COLO829 (cell line): ENCODE measurements at places on chromosomes 12 and 14.

DNA sequence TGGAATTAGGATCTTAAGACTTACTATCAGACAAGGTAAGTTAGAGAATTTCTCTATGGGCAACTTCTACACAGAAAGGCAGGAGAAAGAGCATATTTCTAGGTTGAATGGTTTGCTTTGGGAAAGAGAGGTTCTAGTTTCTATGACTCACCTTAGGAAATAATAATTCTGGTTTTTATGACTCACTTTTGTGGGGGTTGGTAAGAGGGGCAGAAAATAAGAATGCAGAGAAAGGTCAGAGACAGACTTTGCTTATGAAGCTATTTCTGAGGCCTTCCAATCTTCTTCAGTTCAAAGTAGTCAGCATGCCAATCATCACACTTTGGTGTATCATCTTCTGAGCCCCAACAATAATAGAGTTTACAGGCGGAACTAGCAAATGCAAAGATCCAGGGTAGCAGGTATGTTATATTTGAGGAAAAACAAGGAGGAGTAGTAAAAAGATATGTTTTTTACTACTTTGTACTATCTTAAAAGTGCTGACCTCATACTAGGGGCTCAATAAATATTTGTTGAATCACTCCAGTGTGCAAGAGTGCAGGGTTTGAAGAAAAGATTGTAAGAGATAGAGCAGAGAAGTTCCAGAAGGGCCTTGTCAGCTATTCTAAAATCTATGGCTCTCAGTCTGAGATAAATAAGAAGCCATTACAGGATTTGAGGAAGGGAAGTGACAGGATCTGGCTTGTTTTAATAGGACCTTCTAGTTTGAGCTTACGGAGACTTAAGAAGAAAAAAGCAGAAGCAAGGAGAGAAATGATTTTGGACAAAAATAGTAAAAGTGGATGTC lies 56.7 kb upstream of the LRFN5 start:
- DNase-seq: no peak

- no peak for DNase-seq
Observed at GRCh38 chr14:36320897-36321381, 502 bp upstream of the MBIP start.

DNA sequence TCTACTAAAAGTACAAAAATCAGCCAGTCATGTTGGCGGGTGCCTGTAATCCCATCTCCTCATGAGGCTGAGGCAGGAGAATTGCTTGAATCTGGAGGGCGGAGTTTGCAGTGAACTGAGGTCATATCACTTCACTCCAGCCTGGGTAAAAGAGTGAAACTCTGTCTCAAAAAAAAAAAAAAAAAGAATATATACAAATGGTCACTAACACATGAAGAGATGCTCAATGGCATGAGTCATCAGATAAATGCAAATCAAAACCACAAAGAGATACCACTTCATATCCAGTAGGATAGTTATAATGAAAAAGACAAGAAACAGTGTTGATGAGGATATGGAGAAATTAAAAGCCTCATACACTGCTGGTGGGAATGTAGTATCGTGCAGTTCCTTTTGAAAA lies 33.6 kb upstream of the METAP2 start:
- peak; percentile 35 for DNase-seq

GRCh38 chr12:91021076-91021475 lies 16.3 kb upstream of the EPYC start:
- DNase-seq: peak; percentile 31

DNA sequence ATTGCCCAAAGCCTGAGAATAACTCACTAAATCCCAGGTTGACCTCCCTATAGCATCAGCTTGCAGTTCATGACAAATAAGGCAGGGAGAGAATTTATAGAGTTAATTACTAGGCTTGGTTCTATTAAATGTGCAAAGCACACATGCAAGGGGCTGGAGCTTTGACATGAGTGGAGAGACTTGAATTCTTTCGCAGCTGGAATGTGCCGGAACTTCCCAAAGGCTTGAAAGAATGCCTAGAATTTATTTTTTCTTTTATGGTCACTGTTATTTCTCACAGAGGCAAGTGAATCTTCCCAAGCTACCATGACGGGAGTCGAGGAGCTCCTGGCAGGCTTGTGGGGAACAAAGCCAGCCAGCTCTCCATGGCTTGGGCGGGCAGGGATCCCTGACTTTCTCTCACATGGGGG lies 95.5 kb upstream of the USP44 start:
- no peak for DNase-seq

DNA sequence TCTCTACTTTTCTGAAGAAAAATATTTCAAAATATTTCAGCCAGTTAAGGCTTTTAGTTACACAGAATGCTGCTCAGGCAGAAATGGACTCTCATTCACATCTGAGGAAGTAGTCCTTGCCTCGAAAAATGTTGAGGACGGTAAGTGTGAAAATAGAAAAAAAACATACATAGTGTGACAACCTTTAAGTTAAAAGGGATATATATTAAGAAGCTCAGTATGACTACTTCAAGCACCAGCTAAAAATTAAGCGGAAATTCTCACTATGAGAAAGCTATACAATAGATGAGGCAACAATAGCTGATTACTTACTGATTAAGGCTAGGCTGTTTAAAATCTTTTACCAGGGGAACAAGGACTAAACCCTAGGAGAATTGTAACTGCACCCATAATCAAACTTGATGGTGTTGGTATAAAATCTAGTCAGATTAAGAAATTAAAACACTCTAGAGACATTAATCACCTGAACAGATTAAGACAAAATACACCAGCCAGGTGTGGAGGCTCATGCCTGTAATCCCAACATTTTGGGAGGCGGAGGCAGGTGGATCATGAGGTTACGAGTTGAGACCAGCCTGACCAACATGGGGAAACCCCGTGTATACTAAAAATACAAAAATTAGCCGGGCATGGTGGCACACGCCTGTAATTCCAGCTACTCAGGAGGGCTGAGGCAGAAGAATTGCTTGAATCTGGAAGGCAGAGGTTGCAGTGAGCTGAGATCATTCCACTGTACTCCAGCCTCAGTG lies 53.9 kb downstream of the HNRNPC start:
- no peak for DNase-seq

GRCh38 chr14:43169722-43170121 lies 1337.4 kb downstream of the FSCB start:
- no peak for DNase-seq

DNA sequence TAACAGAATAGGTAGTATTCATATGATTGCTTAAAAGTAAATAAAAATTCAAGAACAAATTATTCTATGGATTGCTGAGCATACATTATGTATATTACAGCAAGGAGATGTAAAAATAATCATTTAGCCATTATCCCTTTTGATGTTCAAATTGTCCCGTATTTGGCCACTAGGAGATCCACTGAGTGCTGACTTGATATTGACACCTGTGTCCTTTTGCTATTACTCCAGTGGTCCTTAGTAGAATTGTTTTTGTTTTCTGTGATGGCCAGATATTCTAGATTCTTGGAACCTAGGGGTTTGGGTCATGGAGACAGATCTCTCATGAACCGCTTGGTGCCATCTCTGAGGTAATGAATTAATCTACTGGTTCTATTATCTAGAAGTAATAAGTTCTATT lies 16.8 kb downstream of the ERO1A start:
- DNase-seq: no peak

DNA sequence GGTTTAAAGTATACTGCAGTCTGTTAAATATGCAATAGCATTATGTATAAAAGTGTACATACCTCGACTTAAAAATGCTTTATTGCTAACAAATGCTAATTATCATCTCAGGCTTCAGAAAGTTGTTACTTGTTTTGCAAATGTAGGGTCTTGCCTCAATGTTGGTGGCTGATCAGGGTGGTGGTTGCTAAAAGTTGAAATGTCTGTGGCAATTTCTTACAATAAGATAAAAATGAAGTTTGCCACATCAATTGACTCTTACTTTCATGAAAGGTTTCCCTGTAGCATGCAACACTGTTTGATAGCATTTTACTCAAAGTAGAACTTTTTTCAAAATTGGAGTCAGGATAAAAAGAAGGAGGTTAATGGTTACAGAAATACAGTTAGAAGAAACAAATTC lies 407.7 kb upstream of the OR4E1 start:
- DNase-seq: no peak

DNA sequence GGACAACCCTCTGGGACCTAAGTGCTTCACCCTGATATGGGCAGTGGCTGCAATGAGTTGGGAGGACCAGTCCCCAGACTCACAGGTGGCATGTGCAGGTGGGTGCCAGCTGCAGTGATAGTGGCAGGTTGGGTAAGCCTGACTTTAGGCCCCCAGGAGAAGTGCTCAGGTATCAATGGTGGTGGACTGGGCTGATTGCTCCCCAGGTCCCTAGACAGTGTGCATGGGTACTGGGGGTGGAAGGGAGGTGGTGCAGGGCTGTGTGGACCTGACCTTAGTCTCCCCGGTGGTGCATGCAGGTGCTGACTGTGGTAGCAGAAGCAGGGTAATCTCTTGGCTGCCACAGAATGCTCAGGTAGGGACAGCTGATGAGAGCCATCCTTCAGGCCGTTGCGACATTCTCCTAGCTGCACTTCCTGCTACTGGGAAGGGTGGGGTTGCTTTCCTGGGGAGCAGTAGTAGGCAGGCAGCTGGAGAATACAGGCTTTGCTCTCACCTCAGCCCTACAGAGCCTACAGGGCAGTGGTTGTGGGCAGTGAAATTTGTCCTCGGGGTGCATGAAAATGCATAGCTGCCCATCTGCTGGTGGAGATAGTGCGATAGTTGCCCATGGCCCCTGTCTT lies 33.3 kb upstream of the CCND2 start:
- no peak for DNase-seq

- no peak for DNase-seq
Observed at GRCh38 chr14:56807386-56808109, 2.7 kb downstream of the OTX2 start.

DNA sequence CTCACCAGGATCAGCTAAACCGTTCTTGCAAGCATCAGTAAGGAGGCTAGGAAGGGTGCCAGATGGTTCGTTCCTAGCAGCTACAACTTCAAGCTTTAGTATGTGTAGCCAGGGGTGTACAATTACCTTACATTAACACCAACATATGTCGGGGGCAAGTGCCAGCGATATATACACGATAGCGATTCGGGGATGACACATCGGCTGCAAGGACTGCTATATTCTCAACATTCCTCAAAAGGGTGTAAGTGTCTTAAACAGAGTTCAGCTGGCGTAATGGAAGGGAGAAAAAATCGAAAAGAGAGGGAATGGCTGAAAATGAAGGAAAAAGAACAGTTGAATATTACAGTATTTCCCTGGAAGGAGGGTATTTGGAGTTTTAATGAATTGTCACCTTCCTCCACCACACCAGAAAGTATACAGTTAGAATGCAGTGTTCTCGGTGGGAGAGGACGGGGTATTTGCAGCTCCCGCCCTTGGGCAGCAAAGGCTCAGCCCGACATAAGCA lies 545 bp downstream of the LIMA1 start:
- no peak for DNase-seq

DNA sequence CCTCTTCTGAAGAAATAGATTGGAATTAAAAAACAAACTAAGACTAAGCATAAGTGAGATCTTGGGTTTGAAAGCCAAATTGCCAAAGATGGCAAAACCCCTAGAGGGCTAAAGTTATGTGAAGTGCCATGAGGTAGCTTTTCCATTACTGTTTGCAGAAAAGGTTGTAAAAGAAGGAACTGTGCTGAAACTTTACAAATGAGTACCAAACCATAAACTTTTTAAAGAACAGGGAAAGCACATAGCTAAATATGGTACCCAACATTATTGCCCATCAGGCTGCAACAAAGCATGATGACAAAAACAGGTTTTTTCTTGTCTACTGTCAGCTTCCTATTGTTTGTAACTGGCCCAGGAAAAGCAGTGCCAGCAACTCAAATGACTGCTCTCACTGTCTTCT lies 224.2 kb downstream of the RAD51B start:
- no peak for DNase-seq

GRCh38 chr14:65750906-65751305 lies 338.4 kb downstream of the FUT8 start:
- no peak for DNase-seq

DNA sequence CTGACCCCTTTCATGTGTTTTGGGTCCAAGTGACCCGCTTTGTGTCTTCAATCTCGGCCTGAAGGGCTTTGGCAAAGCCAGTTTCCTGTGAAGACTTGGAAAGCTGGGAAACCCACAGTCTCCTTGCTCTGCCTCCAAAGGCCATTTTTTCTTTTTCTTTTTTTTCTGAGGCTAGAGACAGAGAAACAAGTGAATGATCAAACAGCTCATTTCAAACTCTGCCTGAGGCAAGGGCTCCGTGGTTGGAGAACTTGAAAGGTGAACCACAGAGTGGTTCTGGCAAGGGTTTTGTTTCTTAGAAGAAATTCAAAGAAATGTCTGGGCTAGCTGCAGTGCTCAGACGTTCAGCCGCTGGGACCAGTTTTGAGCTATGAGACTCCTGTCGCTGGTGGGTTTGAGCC lies 62.7 kb downstream of the ERH start:
- peak; percentile 51 for DNase-seq

DNA sequence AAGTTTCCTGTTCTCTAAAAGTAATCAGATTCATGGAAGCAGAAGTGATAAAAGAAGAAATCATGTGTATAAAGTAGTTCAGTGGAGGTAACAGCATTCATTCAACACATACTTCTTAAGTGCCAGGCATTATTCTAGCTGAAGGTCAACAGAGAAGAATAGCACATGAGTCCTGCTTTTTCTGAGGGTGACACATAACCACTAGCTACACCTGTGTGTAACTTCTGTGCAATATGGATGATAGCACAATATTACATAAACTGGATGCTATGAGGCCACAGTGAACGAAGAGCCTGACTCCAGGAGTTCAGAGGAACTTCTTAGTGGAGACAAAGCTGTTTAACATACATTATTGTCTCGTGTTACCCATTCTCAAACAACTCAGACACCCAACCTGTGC lies 114.3 kb upstream of the PCED1B start:
- no peak for DNase-seq

DNA sequence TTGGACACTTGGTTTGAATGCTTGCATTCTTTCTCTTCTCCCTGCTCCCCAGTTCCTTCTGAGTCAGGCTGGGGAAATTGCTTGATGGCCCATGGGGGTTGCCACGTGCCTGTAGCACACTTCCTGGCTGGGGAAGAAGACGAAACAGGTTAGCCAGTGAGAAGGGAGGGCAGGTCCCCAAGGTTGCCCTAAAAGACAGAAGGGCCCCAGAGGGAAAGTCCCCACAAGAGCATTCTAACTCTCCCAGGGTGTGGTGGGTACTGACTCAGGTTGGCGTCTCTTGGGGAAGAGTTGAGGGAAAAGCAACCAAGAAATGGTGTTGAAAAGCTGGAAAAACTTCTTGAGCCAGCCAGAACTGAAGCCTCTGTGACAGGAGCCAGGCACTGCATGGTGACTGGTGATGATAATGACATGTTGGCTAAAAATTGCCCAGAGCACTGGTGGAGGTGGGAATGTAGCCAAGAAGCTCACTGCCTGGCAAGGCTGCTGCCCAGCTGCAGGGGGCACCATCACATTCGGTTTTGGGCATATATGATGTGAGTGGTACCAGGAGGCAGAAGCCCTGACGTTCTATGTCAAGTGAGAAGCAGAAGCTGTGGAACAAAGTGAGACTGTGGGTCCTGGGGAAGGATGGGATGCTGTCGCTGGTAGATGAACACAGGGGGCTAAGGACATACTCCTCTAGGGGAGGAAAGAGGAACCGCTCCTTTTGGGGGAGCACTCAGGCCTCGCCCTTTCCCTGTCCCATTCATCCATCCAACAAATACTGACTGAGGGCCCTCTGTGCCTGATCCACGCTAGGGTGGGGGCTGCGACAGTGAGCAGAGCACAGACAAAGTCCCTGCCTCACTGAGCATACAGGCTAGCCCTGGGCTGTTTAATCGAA lies 8.1 kb upstream of the RABGGTA start:
- no peak for DNase-seq

GRCh38 chr14:36976571-36977023 lies 195.8 kb downstream of the SLC25A21 start:
- DNase-seq: no peak
